Neural crest cell (in vitro differentiated cells): ENCODE measurements at places on chromosomes 12 and 14.

GRCh38 chr12:68924546-68924945, 8.4 kb downstream of the CPM start:
- no peak for DNase-seq

GRCh38 chr12:121224591-121224990, 14.7 kb downstream of the P2RX4 start:
- DNase-seq: no peak

DNA sequence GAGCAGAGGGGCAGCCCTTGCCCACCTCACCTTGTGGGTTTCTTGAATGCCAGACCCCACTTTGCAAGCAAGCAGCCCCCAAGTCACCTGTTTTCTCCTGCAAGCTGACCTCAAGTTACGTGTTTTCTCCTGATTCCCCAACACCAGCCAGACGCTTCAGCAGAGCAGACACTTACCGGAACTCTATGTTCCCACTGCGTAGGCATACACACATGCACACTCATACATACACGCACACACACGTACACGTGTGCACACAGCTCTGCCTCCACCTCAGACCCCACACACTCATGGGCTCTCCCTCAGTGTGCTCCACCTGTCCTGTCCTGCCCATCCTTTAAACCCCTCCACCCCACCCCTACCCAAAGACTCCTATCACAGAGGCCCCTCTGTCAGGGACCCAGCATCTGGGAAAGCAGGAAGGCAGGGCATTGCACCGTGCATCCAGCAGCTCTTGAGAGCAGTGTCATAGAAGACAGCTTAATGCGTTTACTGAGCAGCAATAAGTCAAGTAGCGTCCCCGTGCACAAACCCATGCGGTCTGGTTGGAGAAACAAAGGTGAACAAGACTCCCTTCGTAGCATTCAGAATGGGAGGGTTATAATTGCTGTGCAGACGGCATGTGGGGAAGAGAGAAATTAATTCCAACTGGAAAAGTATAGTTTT, 44.4 kb downstream of the TMEM63C start:
- DNase-seq: no peak

- DNase-seq: no peak
Measured at GRCh38 chr14:54603362-54603761, 36.4 kb downstream of the SAMD4A start.

DNA sequence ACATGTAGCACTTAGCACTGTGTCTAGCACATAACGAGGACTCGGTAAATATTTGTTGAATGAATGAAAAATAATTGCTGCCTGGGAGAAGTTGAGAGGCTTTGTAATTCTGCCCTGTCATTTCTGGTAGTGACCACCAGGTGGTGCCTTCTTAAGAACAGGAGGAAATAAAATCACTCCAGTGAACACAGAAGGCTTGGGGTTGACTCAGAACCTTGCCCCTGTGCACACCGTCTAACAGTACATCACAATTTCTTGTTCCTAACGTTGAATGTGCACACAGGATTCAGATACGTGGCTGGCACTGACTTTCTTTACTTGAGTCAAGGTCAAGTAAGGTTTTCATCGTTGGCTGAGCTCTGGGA, 91.8 kb downstream of the RGS6 start:
- no peak for DNase-seq

DNA sequence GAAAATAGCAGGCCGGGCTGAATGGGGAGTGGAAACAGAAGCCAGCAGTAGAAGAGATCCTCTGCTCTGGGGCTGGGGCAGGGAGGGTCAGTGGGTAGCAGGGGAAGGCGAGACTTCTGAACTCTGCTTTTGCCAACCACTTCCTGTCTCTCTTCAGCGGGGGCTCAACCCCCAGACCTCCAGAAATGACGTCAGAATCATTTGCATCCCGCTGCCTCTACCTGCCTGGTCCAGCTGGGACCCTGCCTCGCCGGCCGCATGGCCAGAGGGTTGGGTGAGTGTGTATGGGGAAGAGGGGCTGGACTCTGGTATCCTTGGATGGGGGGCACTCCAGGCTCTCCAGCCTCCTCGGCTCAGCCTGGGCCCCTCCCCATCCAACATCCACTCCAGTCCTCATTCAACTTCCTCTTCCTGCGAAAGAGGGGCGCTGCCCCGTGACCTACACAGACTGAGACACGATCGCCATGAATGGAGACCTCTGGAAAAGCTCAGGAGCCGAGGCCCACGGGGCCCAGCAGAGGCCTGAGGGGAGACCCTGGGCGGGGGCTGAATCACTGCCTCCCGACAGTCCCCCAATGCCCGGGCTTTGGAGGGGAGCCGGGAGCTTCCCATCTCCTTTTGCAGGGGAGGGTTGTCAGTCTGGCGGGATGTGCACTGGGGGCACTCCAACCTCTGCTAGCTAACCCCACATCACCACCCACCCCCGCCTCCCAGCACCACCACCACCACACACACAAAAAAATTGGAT, 458 bp upstream of the HOXC4 start:
- no peak for DNase-seq

GRCh38 chr12:92216092-92216491, 70.4 kb upstream of the BTG1 start:
- DNase-seq: no peak

- peak; percentile 33 for DNase-seq
Measured at GRCh38 chr12:44875417-44875953, 630 bp downstream of the NELL2 start.

GRCh38 chr12:7090222-7090998, 1.8 kb downstream of the C1R start:
- DNase-seq: no peak

DNA sequence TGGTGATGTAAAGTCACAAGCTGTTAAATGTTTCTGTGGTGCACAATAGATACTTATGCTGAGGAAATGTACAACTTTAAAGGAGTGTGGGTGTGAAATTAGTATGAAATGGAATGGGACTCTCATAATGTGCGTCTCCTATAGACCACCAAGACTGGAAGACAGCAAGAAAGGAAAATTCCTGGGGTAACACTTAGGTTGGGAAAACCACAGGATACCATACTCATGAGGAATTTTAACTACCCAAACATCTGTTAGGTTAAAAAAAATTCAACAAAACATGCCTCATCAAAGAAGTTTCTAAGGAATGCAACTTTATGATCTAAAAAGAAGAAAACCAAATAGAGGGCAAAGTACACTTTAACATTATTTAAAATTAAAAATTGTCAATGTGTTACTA, 113.7 kb upstream of the MYF6 start:
- DNase-seq: no peak

DNA sequence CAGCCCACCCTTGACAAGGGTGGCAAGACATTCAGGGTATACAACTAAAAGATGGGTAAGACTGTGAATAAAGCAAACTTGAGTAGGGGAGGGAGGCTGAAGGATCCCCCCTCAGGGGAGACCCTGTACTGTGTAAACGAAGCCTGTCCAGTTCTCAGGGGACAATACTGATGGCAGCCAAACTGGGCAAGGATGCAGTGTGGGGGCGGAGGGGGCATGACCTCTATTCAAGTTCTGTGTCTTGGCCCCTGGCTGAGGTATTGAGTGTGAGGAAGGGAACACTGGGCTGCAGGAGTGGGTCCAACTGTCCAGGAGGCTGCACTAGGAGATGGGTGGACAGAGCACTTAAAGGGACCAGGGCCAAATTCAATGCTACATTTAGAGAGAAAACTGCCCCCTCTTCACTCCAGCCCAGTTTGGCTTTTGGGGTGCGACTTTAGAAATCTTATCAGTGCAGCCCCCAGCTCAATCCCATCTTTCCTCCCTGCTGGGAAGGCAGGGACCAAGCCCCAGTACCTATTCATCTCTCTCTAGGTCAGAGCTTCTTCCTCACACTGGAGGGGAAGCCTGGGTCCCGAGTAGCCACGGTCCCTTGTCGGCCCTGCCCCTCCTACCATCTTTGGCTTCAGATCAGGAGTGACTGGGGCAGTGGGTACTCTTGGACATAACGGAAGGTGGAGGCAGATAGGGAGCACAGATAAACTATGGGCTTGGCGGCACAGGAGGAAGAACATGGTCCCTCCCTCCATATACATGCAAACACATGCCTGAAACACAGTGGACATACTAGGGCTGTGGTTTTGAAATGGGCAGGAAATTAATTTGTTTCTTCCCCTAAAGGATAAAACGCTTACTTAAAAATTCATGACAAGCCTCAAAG, 11.8 kb downstream of the SLC39A5 start:
- no peak for DNase-seq

GRCh38 chr14:100610511-100611217, 23.4 kb upstream of the BEGAIN start:
- DNase-seq: no peak

GRCh38 chr12:98453070-98453469, 62.3 kb upstream of the TMPO start:
- no peak for DNase-seq

GRCh38 chr12:19792028-19792427, 352.7 kb downstream of the AEBP2 start:
- DNase-seq: no peak
